ENCODE measurements at places on chromosomes 2 and 18. TPM values are rescaled to one million over a fixed set of nuclear protein-coding genes. Genes with fewer than 3 reads are reported as not detected.

Gene ONECUT2
- 0.29 TPM for total RNA-seq

Gene GALNT3
- not detected for total RNA-seq

Gene ASB1
- 55.3 TPM for total RNA-seq

Gene TMEM87B
- 19.9 TPM for total RNA-seq

Gene KCNG3
- total RNA-seq, result 0.67 TPM

Gene DAW1
- total RNA-seq, result 2.1 TPM

Gene ODC1
- 174 TPM for total RNA-seq

Gene IL37
- total RNA-seq, result not detected

Gene TGFA
- 4.6 TPM for total RNA-seq

Gene VWC2L
- not detected for total RNA-seq

Gene CCDC141
- not detected for total RNA-seq

Gene SPC25
- total RNA-seq, result 19.4 TPM

Gene KCNS3
- 1.4 TPM for total RNA-seq

Measured in A549 treated with AZD2906 at 1 μM for 4 hours (cell line).